NCI-H2227 treated with DMSO at 0.1 percent for 48 hours (cell line): ENCODE measurements at places on chromosomes 12 and 14.

DNA sequence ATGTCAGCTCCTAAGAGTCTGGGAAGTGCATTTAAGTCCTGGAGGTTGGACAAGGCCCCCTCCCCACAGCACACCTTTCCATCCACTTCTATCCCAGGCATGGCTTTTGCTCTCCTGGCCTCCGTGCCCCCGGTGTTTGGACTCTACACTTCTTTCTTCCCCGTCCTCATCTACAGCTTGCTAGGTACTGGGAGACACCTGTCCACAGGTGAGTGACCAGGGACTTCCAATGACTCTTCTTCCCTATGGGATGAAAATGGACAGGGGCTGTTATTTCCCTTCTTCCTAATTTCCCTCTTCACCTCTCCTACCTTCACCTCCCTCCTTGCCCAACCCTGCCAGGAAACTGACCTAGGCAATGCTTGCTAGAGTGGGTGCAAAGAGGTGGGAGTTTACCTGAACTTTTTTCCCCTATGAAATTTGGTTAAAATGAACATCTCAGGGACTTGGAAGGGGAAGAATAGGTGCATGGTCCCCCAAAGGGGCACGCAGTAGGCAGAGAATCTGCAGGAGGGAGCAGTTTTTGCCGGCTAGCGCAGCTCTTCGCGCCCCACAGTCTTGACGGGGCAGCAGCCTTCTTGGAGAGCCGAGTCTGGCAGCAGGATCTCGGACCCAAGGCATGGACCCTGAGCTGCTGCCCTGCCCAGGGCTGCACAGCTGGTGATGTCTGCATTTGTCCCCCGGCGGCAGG lies 9.2 kb downstream of the ARHGEF25 start:
- DNase-seq = no peak

GRCh38 chr12:49253033-49253623 lies 11.8 kb upstream of the TUBA1C start:
- DNase-seq = no peak

GRCh38 chr12:57242329-57242690 lies 8.7 kb downstream of the STAC3 start:
- DNase-seq = no peak

DNA sequence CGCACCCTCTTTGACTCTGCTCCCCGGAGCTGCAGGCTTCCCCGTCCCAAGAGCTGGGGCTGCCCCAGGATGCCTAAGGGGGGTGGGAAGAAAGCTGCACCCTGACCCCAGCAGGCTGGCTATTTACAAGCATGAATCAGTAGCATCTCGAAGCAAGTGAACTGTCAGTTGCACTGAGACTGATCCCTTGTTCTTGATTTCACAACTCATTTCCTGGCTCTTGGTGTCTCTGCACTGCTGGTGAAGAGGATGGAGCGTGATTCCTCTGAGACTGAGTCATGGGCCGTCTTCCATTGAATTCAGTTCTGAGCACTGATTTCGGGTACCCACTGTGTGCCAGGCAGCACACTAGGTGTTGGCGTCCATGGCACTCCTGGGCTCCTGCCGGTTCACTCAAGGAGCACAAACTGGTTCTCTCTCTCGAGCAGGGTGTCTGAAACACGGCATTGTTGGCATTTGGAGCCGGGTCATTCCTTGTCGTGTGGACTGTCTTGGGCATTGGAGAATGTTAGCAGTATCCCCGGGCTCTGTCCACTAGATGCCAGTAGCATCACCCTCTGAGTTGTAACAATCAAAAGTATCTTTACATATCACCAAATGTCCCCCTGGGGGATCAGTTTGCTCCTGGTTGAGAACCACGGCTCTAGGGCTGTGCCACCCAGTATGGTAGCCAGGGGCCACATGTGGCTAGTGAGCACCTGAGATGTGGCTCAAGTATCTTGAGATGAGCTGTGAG lies 86.9 kb downstream of the RIN3 start:
- DNase-seq = no peak

- peak; percentile 14 for DNase-seq
Measured at GRCh38 chr12:97022536-97023230, 115.6 kb downstream of the NEDD1 start.

DNA sequence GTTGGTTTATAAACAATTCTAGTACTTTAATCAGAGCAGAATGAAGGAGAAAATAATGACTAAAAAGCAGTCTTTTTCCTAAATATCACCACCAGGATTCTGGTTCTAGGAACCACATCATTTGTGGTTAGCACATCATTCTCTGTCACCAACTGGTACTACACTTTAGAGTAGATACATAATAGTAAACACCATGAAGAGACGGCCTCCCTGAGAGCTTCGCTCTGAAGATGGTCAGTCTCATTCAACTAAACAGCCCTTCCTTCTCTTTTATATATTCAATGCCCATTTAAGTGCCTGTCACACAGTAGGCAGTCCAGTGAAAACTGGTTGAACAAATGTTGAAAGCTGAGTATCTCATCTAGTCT lies 10.9 kb downstream of the SLC38A2 start:
- no peak for DNase-seq

DNA sequence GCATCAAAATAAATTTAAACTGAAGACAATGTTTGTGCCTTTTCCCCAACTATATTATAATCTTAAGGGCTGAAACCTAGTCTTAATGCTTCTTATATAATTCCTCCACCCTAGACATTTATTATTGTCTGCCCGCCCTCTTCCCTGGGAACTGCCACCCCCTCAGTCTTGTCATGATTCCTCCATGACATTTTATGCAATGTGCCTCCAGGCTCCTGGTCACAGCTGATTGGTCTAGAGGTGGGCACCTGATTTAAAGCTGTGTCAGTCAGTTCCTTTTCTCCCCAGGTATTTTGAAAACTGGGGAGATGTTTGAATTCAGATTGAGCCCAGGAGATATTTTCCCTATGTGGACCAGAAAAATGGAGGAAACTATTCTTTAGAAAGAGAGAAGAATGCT lies 401.4 kb downstream of the PCNX1 start:
- no peak for DNase-seq
